ENCODE measurements at places on chromosomes 11 and 22.

DNA sequence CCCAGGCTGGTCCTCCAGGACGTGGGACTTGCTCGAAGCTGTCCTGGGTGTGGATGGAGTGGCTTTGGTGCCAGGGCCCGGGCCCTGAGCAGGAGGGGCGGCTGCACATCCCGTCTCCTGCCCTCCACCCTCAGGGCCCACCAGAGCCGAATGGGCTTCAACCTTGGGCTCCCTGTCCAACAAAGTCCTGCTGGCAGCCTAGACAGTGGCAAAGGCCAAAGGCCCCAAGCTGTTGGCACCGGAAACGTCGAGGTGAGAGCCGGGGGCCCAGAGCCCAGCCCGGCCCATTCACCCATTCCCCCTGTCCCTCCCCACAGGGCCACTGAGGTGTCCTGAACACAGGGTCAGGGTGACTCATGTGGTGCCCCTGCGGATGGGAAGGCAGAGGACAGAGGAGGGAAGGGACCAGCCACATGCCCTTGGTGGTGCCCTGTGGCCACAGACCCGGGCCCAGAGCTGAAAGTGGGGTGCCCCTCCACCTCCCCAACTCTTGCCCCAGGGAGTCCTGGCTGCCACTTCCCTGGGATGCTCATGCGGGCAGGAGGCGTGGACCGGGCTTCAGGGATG, 9.1 kb downstream of the TSPAN32 start:
- DNase-seq: no peak

DNA sequence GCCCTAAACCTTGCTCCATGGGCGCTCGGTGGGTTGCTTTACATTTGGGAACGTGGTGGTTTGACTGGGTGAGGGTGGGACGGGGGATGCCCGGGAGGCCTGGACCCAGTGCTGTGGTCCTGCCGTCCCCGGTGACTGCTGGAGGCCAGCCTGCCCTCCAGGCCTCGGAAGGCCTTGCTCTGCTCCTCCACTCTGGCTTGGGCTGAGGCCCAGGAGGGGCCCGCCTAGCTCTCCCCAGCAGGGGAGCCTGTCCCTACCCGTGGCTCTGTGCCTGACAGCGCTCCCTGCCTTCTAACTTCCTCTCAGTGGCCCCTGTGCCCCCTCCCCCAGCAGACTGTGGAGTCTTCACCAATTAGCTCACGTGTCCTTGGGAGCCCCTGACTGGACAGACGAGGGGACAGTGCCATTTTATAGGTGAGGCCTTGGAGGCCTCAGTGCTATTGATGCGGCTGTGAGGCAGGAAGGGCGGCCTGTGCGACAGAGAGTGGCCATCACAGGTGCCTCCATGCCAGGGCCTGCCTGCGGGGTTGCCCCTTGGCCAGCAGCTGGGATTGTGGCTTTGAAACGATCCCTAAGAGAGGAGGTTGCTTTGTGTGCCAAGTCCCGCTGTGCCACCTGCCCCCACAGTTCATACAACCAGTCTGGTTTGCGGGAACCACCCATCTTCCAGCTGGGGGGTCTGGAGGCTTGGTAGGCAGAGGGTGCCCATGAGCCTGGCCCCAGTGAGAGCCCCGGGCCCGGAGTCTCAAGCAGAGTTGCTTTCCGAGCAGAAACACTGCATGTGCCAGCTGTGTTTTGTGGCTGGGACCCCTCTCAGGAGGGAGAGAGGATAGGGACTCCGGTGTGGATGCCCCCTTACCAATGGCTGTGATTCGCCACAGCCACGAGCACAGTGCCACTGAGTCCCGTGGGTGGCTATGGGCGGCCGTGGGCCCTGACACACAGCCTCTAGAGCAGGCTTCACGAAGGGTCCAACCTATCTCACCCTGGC, 17.7 kb downstream of the TPCN2 start:
- no peak for DNase-seq

DNA sequence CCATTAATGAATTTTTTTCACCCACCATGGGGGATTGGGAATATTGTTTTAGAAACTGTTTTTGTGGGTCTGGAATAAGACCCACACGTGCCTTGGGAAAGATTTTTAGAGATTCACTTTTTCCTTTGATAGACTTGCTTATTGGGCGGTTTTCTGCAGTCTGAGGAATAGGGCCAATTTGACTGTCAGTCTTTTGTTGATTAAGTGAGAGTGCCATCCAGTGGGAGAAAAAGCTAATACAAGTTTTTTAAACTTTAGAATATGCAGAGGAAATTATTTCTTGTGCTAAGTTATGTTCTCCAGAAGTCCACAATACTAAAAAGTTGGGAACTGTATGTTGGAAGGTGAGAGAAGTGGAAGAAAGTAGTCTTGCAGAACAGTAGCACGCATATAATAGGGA, 56.1 kb downstream of the PRMT3 start:
- no peak for DNase-seq

DNA sequence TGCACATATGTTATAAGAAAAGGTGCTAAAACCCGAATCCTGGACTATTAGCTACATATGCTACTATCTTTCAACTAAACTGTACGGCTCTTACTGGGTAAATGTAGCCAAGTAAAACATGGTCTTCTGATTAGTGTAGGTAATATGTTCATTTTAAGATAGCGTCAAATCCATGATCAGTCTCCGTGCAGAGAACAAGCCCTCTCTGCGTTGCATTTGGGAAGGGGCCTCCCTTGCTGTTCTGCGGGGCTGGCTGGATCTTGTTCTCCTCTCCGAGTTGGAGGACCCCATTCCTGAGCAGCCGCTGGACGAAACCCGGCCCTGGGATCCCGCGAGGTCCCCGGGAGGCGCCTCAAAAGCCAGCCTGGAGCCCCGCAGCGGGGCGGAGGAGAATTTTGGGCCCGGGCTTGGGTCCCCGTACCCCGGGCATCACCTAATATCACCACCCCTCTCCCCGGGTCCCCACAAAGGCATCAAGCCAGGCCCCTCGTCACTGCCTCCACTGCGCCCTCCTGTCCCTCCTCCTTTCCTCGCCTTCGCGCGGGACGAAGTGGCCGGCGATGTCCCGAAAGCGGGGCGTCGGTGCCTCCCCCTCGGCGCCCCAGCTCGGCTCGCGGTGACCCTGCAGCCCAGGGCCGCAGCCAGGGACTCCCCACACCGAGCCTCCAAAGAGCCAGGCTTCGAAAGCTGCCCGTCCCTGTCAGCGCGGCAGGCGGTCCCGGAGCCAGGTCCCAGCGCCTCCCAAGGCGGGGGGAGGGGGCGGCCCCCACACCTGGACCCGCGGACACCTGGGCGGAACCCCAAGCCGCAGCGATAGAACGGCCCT, 54.5 kb upstream of the FBXO3 start:
- DNase-seq: no peak

GRCh38 chr11:16853859-16854258, 115.4 kb downstream of the C11orf58 start:
- no peak for DNase-seq

GRCh38 chr11:64157631-64158394, 8.1 kb downstream of the MACROD1 start:
- no peak for DNase-seq

DNA sequence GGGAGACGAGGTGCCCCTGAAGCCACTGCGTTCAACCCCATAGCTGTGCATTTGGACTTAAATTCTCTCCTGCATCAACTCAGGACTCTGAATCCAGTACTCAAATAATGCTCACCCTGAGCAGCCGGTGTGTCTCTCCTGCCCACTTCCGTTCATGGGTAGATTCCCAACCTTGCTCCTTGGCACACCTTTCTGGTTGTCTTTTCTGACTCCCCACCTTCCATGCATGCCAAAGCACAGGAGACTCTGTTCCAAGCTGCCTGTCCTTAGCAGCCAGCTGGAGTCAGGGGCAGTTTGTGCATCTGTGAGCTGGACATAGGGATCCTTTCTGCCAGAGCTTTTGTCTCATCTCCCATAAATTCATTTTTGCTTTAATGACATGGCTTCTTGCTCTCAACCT, 1242.5 kb downstream of the TBC1D22A start:
- no peak for DNase-seq

DNA sequence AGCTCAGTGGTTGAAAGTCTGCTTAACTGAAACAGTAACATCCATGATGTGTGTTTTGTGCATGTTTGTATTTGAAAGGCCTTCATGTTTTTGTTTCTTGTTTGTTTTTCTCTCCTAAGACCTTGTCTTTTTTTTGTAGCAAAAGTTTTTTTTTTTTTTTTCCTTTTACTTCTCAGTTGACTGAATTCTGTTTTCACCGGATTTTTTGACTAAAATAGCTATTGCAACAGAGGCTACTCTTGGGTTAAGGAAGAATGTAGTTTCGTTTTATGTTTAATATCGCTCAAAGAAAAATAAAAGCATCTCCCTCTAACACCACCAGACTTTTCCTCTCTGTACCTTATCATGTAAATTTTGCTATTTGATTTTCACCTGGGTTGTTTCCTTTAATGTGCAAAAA, 15.1 kb downstream of the APOL6 start:
- DNase-seq: no peak

DNA sequence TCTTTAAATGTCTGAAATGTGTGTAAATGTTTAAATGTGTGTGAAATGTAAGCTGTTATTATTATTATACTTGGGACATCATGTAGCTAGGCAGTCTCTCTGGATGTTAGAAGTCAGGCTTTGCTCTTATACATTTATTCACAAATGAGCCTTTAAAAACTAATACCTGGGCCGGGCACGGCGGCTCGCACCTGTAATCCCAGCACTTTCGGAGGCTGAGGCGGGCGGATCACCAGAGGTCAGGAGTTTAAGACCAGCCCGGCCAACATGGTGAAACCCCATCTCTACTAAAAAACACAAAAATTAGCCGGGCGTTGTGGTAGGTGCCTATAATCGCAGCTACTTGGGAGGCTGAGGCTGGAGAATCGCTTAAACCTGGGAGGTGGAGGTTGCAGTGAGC, 21.7 kb upstream of the CTTN start:
- DNase-seq: no peak

DNA sequence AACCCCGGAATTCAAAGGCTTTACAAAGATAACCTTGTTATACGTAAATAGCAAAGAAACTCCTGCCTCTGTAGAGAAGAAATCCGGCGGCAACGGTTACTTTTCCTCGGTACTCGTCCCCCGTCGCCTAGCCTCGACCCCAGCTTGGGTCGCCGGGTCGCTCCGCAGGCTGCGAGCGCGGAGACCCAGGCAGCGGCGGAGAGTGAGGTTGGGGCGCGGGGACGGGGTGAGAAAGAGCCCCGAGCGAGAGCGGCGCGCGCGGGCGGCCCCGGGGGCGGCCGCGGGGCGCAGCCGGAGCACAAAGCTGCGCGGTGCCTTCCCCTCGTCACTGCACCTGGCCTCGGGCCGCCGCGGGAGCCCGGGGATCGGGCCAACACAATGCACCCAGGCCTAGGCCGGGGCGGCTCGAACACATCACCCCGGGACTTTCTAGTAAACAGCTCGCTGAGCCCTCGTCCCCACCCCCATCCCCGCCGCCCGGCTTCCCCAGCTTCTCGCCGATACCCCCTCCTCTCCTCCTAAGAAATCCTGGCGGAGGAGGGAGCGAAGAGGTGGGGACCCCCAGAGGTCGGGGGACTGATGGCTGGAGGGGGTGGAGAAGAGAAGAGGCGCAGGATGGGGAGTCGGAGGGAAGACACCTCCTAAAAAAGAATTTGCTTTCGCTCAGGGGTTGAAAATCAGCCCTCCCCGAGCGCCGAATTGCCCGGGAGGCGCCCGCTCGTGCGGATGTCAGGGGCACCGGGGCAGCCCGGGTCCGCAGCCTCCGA, 845 bp downstream of the MPPED2 start:
- no peak for DNase-seq

- no peak for DNase-seq
These were observed 189.5 kb downstream of the PGR start for GRCh38 chr11:100940111-100940510.

- DNase-seq: peak; percentile 36
These were observed 14.2 kb downstream of the TMEM121B start for GRCh38 chr22:17106785-17107546.

DNA sequence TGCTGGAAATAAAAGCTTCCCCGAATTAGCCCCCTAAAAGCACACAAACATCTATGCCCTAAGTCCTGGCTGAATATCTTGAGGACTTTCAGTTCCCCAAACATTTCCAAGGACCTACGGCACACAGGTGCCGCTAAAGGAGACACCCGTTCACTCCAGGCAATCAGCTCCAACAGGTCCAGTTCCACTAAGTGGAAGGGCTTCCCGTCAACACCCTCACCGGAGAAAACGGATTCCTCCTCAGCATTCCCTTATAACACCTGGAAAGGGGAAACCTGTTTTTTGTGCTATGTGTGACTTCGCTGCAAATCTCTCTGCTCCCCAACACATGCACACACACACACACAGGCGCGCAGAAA, 3.9 kb downstream of the TENM4 start:
- DNase-seq: no peak

- no peak for DNase-seq
These were observed 21.2 kb downstream of the RFPL2 start for GRCh38 chr22:32183625-32184024.

GRCh38 chr22:23216461-23217170, 36.3 kb downstream of the BCR start:
- peak; percentile 46 for DNase-seq

DNA sequence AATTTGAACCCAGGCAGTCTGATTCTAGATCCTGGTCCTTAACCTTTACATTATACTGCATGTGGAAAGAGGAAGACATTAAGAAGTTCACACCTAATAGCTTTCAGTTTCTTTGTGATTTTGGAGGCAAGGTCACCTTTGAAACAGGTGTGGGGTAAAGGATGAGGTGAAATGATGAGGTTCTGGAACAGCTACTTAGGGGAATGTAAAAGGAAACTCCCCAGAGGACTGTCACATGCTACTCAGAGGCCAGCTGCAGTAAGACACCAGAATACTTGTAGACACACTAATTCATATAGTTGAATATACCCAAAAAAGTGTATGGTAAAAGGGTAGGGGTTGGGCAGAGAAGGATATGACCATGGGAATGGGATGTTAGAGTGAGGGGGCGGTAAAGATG, 5.4 kb downstream of the APIP start:
- no peak for DNase-seq

- DNase-seq: no peak
These were observed 38.6 kb upstream of the DLAT start for GRCh38 chr11:111986589-111986988.

GRCh38 chr11:13033760-13034533, 24.8 kb downstream of the RASSF10 start:
- no peak for DNase-seq

DNA sequence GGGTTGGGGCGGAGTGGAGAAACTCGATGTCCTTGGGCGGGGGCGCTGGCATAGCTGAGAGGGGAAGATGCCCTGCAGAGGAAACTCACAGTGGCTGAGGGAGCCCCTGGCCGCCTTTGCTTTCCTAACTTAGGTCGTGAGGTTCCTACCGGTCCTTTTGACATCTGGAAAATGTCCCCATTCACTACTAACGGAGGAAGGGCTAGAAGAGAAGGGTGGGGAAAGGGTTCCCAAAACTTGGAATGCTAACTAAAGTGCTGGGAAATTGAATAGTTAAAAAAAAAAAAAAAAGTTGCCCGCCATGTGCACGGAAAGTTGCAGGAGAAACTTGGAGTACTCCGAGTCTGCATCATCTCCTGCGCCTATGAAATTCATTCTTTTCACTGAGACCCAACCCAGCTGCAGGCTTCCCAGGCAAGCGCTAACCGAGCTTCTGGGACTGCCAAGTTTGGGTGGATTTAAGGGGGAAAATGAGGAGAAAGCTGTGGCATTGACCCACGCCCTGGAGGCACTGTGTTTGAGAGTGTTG, 796 bp downstream of the TIMP3 start:
- DNase-seq: no peak

- DNase-seq: no peak
These were observed 2.3 kb upstream of the MALAT1 start for GRCh38 chr11:65496304-65497140.
